PC-3 (cell line): ENCODE measurements at places on chromosomes 13 and 19.

- peaks cover 15% of the 10 kb centered on the region for H3K36me3 ChIP-seq
- H3K27me3 ChIP-seq, result no peaks in the 10 kb centered on the region
- H3K27ac ChIP-seq, result no peak overlapping the region
Measured at GRCh38 chr19:7900931-7901330, 2.7 kb upstream of the MAP2K7 start.

DNA sequence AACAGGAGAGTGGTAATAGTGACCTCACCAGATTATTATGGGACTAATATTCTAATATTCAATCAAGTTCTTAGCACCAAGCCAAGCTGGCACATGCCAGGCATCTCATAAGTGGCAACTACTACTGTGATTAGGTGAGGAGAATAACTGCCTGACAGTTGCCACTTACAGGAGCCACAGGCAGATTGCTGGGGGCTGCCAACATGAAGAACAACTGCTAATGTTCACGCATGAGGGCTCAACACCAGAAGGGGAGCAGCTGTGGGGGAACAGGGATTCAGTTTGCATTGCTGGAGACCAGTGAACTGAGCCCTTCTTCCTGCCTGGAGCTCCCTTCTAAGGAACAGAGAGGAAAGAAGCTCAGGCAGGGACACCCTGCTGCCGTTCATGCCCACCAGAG lies 504.5 kb downstream of the FOXO1 start:
- no peak for DNase-seq
- H3K27ac ChIP-seq, result no peak overlapping the region
- H3K27me3 ChIP-seq, result no peaks in the 10 kb centered on the region

DNA sequence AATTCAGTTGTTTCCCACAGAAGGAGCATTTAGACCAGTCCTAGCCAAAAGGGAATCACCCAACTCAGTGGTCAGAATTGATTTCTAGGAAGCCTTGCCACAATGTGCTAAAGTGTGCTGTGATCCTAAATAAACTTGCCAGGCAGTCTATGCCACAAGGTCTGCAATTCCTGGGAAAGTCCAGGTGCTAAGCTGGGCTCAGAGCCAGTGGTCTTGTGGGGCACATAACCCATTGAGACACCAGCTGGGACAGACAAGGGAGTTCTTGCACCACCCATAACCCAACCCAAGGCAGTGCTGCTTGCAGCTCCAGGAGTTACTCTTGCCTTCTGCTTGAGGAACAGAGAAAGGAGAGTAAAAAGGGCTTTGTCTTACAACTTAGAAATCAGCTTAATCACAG lies 489.5 kb upstream of the SPRY2 start:
- no peaks in the 10 kb centered on the region for H3K36me3 ChIP-seq
- no peaks in the 10 kb centered on the region for H3K27me3 ChIP-seq
- no peaks in the 10 kb centered on the region for H3K4me1 ChIP-seq
- no peak overlapping the region for H3K4me3 ChIP-seq
- no peak for DNase-seq

DNA sequence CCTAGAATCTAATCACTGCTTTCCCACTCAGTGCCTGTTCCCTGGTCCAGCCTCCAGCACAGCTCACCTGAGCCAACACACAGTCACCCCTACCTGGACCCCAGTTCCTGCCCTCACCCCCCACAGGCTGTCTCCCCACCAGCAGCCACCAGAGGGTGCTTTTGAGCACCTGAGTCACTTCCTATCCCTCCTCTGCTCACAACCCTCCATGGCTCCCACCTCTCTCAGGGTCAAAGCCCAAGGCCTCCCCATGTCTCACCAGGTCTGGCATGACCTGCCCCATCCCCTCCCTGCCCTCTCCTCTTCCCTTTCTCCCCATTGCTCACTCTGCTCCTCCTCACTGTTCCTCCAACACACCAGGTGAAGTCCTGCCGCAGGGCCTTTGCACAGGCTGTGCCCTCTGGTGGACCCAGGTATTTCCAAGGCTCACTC lies 7.1 kb upstream of the DPP9 start:
- DNase-seq, result peak; percentile 53
- H3K27me3 ChIP-seq, result no peaks in the 10 kb centered on the region
- H3K4me3 ChIP-seq, result no peak overlapping the region
- H3K27ac ChIP-seq, result no peak overlapping the region
- H3K36me3 ChIP-seq, result no peaks in the 10 kb centered on the region
- H3K4me1 ChIP-seq, result no peaks in the 10 kb centered on the region

- no peak for DNase-seq
- no peaks in the 10 kb centered on the region for H3K4me1 ChIP-seq
- H3K36me3 ChIP-seq, result no peaks in the 10 kb centered on the region
- H3K27ac ChIP-seq, result no peak overlapping the region
Measured at GRCh38 chr19:38583219-38583984, 34.4 kb downstream of the MAP4K1 start.

DNA sequence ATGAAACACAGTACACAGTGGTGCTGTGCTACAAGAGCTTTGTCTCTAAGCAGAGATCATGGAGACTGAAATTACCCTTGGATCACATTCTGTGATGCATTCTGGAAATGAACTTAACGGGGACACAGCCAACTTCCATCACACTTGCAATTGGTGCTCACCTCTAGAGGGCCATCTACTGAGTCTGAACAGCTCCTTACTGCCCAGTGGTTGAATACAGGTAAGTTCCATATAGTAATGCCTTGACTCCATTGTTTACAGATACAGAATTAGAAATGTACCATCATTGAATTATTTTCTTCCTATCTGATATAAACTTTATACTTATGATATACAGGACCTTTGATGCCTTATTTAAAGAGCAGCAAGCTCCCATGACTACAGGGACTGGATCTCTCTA lies 686.4 kb downstream of the PCDH9 start:
- no peak for DNase-seq
- H3K27me3 ChIP-seq, result no peaks in the 10 kb centered on the region
- no peak overlapping the region for H3K27ac ChIP-seq
- H3K36me3 ChIP-seq, result no peaks in the 10 kb centered on the region
- H3K4me3 ChIP-seq, result no peak overlapping the region

DNA sequence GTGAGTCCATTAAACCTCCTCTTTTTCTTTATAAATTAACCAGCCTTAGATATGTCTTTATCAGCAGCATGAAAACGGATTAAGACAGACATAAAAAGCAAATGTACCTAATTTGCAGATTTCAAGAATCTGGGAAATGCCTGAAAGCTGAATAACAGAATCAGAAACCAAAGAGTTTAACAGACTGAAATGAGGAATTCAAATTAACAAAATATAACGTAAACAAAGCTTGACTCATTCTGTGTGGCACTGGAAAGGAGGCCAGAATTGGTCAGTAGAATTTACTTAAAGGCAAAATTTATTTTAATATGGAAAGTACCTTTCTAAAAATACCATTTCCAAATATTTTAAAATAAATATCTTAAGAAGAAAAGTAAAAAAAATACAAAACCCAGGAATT lies 540.6 kb upstream of the HTR2A start:
- no peaks in the 10 kb centered on the region for H3K27me3 ChIP-seq
- no peaks in the 10 kb centered on the region for H3K4me1 ChIP-seq
- no peak overlapping the region for H3K4me3 ChIP-seq

GRCh38 chr19:41554907-41555306 lies 21.1 kb upstream of the CEACAM21 start:
- H3K27me3 ChIP-seq, result peaks cover 78% of the 10 kb centered on the region
- H3K27ac ChIP-seq, result no peak overlapping the region
- H3K4me3 ChIP-seq, result no peak overlapping the region
- H3K36me3 ChIP-seq, result no peaks in the 10 kb centered on the region
- no peaks in the 10 kb centered on the region for H3K4me1 ChIP-seq
- DNase-seq, result no peak

DNA sequence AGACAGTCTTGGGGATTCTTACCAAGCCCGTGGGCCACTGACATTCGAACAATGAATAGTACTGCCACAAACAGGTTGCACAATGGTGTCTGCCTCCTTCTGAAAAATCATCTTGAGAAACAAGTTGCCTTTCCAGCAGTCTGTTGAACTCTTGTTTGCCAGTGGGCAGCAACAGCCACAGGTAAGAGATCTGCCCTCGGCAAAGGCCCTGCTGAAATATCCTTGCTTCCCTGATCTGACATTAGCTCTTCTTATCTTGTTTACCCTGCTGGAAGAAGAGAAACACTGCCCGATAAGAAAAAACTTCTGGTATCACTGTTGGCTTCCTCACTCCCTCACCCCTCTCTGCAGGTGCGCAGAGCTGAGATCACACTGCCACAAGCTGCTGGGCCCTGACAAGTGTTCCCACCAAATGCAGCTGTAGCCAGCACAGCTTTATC lies 2.0 kb downstream of the DOCK9 start:
- peaks cover 41% of the 10 kb centered on the region for H3K4me1 ChIP-seq
- H3K27ac ChIP-seq, result no peak overlapping the region
- H3K4me3 ChIP-seq, result no peak overlapping the region
- H3K36me3 ChIP-seq, result no peaks in the 10 kb centered on the region
- H3K27me3 ChIP-seq, result no peaks in the 10 kb centered on the region
